ENCODE measurements at places on chromosomes 4 and X.

GRCh38 chr4:186717556-186717955, 6.1 kb downstream of the FAT1 start:
- DNase-seq = no peak

DNA sequence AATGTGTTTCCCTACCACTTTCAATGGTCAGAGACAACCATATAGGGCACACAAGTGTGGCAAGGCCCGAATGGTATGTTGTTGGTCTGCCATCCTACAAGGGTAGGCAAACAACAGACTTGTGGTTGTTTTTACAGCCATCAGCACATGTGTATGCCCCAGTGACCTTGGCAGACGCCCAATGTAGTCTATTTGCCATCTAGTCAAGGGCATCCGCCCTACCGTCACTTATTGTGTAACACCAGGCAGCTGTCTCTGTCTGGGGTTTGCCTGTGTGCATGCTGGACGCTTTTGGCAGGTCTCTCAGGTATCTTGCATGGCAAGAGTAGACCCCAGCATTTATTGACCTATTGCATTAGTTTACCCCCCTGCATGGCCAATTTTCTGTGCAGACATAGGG, 1145.5 kb upstream of the POU3F4 start:
- DNase-seq = no peak

DNA sequence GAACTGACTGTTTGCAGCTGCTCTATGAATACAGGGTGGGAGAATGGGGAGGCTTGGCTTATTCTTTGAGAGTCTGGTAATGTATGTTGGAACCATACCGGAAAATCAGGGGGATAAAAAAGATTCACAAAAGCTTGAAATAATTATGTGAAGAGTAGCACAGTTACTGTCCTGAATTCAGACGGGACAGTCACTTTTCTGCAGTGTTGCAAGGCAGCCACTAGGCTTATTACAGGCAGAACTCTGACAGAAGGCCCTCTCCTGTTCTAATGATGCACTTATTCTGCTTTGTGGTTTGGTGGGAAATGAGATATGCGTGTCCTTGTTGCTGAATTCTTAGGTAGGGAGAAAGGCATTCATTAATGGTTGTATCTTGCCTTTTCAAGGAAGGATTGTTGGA, 37.2 kb downstream of the GUCY1B1 start:
- DNase-seq = no peak

GRCh38 chr4:113823291-113823659, 61.7 kb upstream of the CAMK2D start:
- no peak for DNase-seq

DNA sequence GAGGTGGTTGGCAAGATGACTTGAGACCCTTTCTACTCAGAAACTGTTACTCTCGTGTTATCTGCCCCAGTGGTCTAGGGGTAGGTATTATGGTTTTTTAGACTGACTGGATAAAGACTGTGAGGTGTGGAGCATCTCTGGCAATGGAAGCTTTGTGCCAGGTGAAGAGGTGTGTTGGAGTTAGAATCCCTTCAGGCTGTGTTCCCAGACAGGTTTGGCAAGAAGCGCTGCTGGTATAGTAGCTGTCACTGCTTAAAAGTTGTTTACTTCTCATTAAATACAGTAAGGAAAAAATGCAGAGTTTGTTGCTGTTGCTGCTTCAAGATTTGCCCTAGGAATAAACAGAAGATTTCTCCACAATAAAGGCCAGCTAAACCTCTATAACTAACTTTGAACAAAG, 35.3 kb downstream of the AREG start:
- DNase-seq = no peak

DNA sequence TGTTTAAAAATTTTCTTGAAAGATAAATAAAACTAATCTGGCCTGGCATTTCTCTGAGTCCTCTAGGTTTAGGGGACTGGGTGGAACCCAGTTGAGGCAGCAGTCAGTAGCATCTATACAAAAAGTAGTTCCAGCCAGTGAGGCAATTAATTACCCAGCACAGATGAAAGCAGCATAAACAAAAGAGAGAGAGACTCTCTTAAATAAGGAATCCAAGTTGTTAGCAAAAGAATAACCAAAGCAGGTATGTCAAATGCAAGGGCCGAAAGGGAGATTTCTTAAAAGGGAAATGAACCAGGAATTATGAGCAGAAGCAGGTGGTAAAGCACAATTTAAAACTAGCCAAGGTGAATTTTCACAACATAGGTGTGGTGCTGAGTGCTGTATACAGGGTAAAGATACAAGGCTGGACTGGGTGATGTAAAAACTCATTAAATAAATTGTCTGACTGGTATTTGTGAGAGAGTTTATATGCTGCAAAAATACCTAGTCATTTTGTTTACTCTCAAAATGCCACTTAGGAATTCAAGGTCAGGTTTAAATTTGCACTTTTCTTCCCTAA, 94.6 kb upstream of the GALNT7 start:
- no peak for DNase-seq

DNA sequence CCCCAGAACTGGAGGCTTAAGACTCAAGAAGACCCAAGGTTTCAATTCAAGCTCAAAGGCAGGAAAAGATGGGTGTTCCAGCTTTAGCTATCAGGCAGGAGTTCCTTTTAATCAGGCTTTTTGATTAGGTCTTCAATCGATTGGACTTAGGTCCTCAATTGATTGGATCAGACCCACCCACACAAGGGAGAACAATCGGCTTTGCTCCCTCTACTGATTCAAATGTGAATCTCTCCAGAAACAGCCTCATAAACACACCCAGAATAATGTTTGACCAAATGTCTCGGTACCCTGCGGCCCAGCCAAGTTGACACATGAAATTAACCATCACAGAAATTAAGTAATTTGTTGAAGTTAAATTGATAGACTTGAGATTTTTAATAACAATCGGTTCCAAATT, 917.1 kb upstream of the FTHL17 start:
- no peak for DNase-seq

DNA sequence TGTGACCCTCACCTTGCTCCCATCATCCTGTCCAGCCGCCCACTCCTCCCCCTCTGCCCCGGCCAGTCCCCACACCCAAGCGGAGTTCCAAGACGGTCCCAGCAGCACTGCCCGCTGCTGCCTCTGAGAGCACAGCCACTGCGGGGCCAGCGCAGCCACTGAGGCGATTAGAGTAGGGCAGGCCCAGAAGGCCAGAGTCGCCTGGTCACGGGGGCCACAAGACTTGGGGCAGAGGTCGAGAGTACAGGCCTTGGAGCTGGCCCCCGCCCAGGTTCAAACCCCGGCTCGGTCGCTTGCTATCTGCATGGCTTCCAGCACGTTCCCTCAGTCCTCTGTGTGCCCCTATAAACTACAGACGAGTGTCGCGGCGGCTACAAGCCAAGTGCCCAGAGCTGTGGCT, 53.2 kb upstream of the ADRA2C start:
- no peak for DNase-seq

DNA sequence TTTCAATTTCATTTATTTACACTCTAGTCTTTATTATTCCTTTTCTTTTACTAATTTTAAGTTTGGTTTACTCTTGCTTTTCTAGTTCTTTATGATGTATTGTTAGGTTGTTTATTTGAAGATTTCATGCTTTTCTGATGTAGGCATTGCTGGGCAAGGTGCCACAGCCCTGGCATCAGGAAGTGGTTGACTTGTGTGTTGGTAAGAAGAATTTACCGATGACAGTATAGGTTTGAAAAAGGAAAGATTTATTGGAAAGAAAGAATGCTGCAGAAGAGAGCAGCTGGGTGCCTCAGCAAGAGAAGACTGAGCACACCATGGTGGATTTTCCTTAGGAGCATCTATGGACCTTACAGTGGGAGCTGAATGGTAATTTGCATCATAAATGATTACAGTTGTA, 153.2 kb downstream of the KLF8 start:
- DNase-seq = no peak

- no peak for DNase-seq
Measured at GRCh38 chr4:168197926-168198325, 105.6 kb downstream of the ANXA10 start.

GRCh38 chrX:10741003-10741402, 120.6 kb upstream of the MID1 start:
- no peak for DNase-seq

GRCh38 chrX:110578270-110578669, 217.3 kb downstream of the CHRDL1 start:
- DNase-seq = no peak

- DNase-seq = no peak
Measured at GRCh38 chrX:119266364-119266995, 30.4 kb downstream of the PGRMC1 start.

DNA sequence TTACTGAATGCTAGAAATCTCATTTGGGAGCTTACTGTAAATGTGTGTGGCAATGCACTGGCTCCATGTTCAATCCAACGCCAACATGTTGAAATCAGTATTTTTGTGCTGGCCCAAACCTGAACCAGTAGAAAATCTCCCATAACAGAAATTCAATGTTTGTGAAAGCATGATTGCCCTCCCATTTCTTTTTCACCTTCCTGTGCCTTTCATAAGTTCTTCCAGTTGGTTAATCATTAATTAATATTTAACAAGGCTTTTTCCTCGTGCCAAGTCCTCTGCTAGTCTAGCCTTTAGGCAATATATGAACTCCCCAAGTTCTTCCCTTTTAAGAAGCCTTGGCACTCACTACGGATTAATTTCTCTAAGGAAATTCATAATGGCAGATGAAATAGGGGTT, 1.3 kb upstream of the PLS3 start:
- DNase-seq = no peak

GRCh38 chrX:75365243-75365975, 91.5 kb downstream of the UPRT start:
- DNase-seq = no peak

GRCh38 chr4:3525532-3526430, 6.4 kb downstream of the LRPAP1 start:
- DNase-seq = no peak

GRCh38 chrX:17579026-17579425, 158.3 kb upstream of the SCML1 start:
- no peak for DNase-seq

GRCh38 chr4:179353786-179354185, 1911.5 kb upstream of the AGA start:
- DNase-seq = no peak

DNA sequence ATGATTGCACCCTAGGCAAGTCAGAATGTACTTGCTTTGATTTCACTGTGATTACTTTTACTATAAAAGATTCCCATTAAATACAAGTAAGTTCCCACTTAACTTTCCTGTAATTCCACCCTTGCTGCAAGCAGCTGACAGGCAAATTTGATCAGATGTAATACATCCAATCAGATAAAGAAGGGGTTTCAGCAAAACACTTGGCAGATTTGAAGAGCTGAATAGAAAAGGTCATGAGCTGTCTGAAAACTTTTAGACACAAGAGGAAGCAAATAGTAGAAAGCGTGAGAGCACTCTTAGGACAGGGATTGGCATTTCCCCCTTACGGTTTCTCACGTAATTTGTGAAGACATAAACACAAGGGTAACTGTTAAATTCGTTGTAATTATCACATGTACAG, 22.8 kb downstream of the HSD17B13 start:
- no peak for DNase-seq

- no peak for DNase-seq
Measured at GRCh38 chrX:10195947-10196346, 39.2 kb downstream of the CLCN4 start.

GRCh38 chr4:68963374-68963773, 11.8 kb upstream of the UGT2A3 start:
- no peak for DNase-seq

GRCh38 chrX:17077361-17077760, 130.9 kb downstream of the REPS2 start:
- DNase-seq = no peak

GRCh38 chr4:81455897-81456296, 15.8 kb downstream of the RASGEF1B start:
- no peak for DNase-seq

- no peak for DNase-seq
Measured at GRCh38 chr4:8534129-8534528, 46.1 kb upstream of the GPR78 start.

DNA sequence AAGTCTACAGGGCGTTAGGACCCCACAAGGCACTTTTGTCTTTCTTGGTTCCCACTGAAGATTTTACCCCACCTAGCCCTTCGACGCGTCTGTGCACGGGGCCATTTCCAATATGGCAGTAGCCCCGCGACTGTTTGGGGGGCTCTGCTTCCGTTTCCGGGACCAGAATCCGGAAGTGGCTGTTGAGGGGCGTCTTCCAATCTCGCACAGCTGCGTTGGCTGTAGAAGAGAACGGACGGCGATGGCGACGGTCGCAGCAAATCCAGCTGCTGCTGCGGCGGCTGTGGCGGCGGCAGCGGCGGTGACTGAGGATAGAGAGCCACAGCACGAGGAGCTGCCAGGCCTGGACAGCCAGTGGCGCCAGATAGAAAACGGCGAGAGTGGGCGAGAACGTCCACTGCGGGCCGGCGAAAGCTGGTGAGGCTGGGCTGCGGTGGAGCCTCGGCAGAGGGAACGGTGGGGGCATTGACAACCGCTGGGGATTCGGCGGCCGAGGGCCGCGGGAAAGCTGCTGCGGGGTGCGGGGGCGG, at the start of gene USP11:
Gene USP11, plus strand, starts transcription at position 207 of the 530 bp plus-strand sequence. Its CDS starts 35 bp downstream, at position 242.
- DNase-seq = peak; percentile 2

GRCh38 chrX:24479924-24480323, 14.8 kb downstream of the PDK3 start:
- peak; percentile 21 for DNase-seq

DNA sequence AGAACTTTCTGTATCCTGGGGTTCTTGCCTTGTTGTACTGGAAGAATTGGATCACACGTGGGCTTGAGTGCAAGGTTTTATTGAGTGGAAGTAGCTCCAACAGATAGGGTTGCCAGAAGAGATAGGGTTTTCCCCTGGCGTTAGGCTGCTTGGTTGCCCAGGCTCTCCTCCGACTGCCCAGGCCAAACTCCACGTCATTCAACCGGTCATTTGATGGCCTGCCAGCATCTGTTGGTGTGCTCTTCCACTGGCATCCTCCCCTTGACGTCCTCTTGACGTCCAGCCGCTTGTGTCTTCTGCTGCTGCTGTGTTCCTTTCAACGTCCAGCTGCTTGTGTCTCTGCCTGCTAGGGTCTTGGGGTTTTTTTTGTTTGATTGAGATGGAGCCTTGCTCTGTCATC, 340.3 kb upstream of the ZCCHC13 start:
- DNase-seq = no peak

DNA sequence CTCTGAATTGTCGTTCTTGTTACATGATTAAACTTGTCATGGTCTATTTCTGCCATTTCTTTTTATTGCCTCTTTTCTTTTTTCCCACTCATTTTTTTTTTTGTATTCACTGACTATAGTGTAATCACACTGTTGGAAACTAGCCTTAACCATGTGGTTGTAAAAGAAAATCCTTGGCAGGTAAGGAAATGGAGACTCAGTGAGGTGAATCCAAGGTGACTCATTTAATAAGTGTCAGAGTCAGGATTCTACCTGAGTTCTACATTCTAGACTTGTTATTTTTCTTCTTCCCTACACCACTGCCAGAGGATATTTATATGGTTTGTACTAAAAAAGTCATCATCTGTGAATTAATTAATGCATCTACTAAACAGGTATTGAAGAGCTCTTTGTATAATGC, 152.2 kb downstream of the CBLL2 start:
- DNase-seq = no peak

Data from stimulated activated CD4-positive, alpha-beta T cell treated with anti-CD3 and anti-CD28 coated beads, Interleukin-15, amount 100 ng/mL, for 1 hour (primary cell).